Frontal cortex (tissue), 4 donors: ENCODE measurements at places on chromosomes 6 and 20. TPM values are rescaled to one million over a fixed set of nuclear protein-coding genes. Genes with fewer than 3 reads are reported as not detected.

PLCB1 gene
- total RNA-seq, result 48.9 TPM

ELOVL5 gene
- 50.5 TPM for total RNA-seq

- no peak for DNase-seq
Observed at GRCh38 chr6:27873021-27873940, 38.9 kb downstream of the OR2B2 start.

DNA sequence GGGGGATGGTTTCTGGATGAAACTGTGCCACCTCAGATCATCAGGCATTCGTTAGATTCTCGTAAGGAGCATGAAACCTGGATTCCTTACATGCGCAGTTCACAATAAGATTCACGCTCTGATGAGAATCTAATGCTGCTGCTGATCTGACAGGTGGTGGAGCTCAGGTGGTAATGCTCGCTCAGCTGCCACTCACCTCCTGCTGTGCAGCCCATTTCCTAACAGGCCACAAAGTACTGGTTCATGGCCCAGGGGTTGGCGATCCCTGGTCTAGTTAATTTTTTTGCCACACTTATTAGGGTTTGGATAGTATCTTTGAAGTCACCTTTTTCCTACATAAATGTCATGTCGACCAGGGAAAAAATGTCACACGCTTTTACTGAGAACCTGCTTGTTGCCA, 96.8 kb upstream of the MLIP start:
- no peak for DNase-seq

MRPS26 gene
- total RNA-seq, result 36.3 TPM

GRCh38 chr20:53220482-53221307, 248.5 kb downstream of the TSHZ2 start:
- DNase-seq, result no peak

DNA sequence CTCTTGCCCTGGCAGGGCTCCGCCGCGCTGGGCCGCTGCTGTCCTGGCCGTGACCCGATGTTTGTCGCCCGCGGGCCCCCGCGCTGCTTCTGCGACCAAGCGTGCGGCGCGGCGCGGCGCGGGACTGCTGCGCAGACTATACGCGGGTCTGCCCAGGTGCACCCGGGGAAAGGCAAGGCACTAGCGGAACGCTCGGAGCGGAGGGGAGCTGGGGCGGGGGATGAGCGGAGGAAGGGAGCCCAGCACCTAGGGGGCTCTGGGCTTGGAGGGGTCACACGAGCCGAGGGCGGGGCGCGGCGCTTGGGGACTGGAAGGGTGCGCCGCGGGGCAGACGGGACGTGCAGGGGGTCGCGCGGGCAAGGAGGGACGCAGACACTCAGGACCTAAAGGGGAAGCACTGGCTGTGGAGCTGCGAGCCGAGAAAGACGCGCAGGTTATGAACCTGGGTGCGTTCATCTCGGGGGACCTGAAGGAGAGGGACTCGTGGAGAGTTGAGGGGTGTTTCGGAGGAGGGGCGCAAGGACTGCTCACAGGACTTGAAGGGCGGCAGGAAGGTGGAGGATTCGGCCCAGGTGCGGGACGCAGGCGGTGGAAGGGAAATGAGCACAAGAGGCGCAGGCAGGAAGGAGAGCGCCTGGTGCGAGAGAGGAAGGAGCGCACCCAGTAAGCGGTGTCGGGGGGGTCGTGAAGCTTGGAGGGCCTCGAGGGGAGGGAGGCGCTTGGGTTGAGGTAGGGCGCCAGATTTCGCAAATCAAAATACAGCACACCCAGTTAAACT, 40.8 kb upstream of the ZNFX1 start:
- DNase-seq, result no peak

DNA sequence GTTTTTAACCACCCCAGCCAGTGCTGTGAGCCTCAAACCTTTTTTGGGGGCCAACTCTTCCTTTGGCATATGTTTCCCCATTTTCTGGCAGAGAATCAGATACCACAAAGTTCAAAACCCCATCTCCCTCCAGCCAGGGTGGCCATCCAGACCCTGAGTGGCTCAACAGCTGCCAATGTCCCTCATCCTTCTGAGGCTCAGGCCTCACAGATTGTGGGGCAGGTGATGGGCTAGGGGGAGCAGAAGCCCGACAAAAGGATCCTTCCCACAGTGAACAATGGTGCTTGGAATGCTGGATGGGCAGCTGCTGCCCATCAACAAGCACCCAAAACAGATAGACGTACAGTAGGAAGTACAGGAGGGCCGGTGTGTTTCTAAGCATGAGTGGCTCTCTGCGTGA, 42.6 kb upstream of the IL17A start:
- DNase-seq, result no peak

- no peak for DNase-seq
Observed at GRCh38 chr6:139327038-139327437, 35.2 kb upstream of the TXLNB start.

DNA sequence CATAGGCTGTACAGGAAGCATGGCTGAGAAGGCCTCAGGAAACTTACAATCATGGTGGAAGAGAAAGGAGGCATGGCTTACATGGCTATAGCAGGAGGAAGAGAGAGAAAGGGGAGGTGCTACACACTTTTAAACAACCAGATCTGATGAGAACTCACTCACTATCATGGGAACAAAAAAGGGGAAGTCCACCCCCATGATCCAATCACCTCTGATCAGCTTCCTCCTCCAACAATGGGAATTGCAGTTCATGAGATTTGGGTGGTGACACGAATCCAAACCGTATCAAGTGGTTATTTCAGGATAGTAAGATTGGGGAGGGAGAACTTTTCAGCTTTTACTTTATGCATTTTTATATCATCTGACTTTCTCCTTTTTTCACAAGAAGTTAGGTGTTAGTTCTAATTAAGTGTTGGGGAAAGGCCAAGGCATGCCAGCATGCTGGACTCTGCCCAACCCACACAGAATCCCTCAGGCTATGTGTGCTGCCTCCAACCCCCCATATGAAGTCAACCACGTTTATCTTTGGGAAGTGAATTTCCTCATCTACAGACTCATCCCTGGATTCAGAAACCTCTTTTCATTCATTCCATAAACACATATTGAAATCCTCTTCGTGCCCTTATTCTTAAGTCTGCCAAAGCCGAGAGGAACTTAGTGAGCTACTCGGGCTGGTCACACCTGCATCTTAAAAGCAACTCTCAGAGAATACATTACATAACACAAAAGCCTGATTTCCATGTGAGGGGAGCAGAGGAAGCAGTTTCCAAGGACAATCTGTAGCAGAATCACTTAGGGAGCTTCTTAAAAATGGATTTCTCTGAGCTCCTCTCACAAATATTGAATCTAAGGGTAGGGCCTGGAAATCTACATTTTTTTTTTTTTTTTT, 16.7 kb upstream of the CLIC5 start:
- DNase-seq, result no peak

KCNG1 gene
- 22.4 TPM for total RNA-seq

DNA sequence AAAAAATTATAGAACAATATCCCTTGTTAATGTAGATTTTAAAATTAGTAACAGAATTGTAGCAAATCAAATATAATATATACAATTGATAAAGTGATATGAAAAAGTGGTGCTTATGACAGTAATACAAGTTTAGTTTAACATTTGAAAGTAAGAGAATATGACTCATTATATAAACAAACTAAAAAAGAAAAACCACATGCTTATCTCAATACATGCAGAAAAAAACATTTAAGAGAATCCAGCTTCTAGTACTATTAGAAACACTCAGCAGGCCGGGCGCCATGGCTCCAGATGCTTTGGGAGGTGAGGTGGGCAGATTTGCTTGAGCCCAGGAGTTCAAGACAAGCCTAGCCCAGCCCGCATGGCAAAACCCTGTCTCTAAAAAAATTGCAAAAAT, 60.7 kb upstream of the LAMA2 start:
- no peak for DNase-seq

TMC2 gene
- 4.5 TPM for total RNA-seq

GRCh38 chr20:33995053-33995831, 1.5 kb downstream of the RALY start:
- no peak for DNase-seq

MCM8 gene
- 4.5 TPM for total RNA-seq

GRCh38 chr6:123994891-123995635, 191.4 kb downstream of the NKAIN2 start:
- no peak for DNase-seq

VNN1 gene
- total RNA-seq, result under 0.01 TPM

GRCh38 chr6:36769183-36769675, 70.0 kb downstream of the CPNE5 start:
- no peak for DNase-seq

- peak; percentile 74 for DNase-seq
Observed at GRCh38 chr6:157823001-157823527, at the start of gene SNX9. SNX9 (plus strand) TSS chr6:157823246; CDS start chr6:157823435, 189 bp downstream.

DNA sequence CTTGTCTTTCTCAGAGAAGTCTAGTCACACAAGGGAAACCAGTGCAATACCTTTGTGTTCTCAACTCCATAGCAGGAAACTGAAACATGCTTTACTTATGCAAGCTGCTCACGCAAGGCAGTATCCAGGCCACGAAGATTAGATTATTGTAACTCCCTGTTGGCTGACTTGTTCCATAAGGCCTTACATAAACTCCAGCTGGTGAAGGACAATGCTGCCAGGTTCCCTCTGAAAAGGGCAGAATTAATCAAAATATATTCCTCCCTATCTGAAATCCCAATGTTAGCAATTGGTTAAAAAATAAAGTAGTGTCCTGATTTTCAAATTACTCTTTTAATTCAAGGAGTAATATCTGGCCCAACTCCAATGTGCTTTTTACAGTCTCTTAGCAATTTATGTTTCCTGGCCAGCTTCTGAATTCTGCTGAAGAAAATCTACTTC, 966.6 kb downstream of the HACE1 start:
- no peak for DNase-seq

- DNase-seq, result no peak
Observed at GRCh38 chr6:132388291-132388690, 13.0 kb downstream of the MOXD1 start.

DNA sequence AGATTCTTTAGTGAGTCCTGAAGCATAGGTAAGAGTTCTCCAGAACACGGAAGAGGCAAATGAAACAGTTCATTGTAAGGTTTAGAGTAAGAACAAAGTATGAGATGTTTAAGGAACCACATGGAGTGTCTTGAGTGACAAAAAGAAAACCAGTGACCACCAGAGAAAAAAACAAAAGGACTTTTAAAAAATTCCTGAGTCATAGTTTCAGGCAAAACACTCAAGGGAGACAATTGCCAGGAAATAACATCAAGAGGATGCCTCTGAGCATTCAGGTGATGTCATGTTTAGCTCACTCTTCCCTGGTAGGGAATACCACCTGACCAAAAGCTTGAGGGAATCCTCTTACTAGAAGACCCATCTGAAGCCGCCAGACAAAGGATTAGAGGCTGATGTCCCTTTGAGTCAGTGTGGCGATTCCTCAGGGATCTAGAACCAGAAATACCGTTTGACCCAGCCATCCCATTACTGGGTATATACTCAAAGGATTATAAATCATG, 110.3 kb downstream of the COL19A1 start:
- no peak for DNase-seq

GRCh38 chr6:3813150-3813780, 35.9 kb upstream of the FAM50B start:
- no peak for DNase-seq

FOXQ1 gene
- 1.2 TPM for total RNA-seq

DNA sequence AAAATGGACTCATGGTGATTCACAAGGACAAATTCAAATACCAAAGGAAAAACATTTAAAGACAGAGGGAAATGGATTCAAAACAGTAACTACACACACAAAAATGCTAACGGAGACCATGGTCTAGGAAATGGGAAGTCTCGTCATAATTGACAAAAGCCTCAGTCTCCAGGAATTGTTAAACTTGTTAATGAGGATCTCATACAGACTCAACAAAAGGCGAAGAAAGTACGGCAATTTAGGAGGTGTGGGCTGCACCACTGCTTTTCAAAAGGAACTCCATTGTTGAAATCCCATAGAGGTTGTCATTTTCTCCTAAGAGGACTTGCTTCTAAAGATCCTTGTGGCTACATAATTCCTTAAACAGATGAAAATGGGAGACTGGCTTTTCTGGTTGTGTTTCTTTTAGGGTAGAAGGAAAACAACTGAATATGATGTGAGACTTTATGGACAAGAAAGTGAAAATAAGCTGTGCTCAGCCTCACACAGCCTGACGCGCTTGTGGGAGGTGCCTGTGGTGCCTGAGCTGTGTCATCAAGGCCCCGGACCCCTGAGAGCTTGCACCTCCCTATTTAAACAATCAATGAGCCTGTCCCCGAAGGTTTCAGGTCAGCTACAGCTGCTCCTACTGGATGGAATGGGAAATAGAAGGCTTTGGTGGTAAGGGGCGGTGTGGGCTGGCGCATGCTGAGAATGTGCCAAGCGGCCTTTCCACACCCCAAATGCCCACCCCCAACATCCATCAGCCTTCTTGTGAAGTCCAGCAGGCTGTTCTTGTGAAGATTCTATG, 2.5 kb upstream of the CLDN20 start:
- no peak for DNase-seq

GSTA2 gene
- not detected for total RNA-seq

DNA sequence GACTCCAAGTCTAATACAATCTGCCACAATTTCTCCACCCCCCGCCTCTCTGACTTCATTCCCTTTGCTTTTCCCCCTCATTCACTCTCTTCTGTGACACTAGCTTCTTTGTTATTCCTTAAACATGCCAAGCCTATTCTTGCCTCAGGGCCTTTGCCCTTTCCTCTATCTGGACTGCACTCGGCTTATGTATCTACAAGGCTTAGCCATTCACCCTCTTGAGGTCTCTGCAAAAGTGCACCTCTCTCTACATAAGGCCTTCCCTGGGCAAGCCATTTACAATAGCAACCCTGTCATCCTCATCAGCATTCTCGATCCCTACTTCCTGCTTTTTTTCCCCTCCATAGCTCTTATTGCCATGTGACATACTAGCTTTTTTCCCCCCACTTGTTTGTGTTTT, 168.9 kb downstream of the PDSS2 start:
- DNase-seq, result no peak

DNA sequence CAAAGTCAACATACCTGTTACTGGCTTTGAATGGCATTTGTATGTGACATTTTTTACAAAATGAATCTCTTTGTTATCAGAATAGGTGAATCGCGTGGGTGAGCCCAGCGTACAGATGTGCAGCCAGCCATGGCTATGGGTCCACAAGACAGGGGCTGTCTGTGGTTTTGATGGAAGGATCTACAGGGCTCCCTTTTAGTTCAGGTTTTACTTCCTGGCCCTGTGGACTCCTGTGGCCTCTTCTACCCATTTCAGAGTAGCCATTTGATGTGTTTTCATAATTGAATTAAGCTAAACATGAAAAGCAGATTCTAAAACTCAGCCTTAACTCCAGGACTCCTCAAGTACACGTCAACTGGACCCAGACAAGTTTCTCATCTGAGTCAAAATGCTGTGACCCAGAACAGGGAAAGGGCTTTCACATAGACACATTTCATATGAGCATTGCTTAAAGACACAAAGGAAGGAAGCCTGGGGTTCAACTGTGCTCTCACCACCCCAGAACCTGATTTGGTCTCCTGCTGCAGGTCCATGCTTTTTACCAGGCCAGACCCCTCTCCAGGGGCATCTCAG, 105.3 kb upstream of the NAA20 start:
- DNase-seq, result no peak
